ENCODE measurements at places on chromosomes 1 and 21.

DNA sequence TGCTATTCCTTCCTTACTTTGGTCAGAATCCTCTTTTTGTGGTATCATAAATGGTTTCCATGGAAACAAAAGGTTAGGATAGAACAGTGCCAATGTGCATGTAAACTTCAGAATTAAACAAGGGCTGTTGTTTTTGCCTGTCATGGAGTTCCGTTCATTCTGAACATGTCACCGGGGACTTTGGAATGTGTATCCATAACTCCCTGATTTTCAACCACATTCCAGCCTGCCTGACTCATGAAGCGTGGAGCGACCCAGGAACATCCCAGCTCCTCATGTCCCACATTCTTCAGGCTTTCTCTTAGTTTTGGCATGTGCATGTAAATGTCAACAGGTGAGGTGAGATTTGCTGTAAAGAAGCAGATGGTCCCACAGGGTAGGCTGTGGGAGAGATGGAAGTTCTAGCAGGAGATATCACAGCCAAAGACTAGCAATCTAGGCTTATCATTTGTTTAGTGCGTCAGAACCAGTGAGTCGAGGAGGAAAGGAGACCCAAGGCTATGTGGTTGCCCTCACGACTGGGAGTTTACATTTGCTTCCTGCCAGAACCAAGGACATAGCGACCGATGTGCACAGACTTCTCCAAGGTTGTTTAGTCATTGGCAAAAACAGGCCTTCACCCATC lies 23.0 kb upstream of the DNAJC11 start:
- DNase-seq, result no peak

DNA sequence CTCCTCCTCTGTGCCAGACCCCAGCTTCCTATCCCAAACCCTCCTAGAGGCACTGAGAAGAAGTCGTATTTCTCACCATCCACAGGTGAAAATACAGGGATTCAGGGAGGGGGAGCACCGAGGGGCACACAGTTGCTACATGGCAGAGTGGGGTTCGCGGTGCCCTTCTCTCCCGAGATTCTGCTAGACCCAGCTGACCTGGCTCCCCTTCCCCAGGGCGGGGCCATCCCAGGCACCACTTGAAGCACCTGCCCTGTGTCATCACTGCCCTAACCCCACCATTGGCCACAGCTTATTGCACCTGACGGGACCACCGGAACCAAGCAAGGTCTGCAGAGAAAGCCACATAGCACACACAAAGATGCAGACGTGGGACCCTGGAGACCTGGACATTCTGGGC lies 30.5 kb downstream of the SDC3 start:
- no peak for DNase-seq

- no peak for DNase-seq
Measured at GRCh38 chr21:25974964-25975363, 195.6 kb downstream of the APP start.

- DNase-seq, result no peak
Measured at GRCh38 chr1:246338546-246338945, 168.5 kb downstream of the SMYD3 start.

DNA sequence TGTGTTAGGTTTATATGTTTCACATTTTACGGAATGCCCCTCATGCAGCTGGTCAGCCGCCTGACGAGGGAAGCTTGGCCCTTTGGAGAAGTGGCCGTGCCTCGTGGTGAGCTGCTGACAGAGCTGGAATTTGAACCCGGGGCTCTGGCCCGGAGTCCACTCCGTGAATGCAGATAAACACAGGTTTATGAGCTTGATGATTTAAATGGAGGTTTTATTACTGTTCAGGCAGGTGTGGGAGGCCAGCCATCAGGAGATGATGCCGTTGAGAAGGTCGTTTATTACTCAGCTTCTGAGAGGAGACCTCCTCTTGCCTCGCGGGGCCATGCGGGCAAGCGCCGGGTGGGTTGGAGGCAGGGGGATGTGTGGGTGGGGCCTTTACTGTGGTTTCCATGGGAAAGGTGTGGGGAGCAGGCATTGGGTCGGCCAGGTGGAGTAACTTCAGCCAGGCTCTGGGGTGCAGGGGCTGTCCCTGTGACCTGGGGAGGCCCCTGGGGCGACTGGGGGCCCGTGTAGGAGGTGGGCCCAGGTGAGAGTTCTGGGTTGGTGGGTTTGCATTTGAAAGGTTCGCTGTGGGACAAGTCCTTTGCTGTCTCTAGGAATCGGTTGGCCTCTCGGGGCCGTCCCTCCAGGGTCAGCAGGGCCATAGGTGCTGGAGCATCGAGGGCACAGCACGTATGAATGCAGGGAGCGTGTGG lies 22.0 kb downstream of the PRKCZ start:
- DNase-seq, result peak; percentile 25

GRCh38 chr1:60108196-60108595 lies 34.6 kb upstream of the C1orf87 start:
- DNase-seq, result no peak

DNA sequence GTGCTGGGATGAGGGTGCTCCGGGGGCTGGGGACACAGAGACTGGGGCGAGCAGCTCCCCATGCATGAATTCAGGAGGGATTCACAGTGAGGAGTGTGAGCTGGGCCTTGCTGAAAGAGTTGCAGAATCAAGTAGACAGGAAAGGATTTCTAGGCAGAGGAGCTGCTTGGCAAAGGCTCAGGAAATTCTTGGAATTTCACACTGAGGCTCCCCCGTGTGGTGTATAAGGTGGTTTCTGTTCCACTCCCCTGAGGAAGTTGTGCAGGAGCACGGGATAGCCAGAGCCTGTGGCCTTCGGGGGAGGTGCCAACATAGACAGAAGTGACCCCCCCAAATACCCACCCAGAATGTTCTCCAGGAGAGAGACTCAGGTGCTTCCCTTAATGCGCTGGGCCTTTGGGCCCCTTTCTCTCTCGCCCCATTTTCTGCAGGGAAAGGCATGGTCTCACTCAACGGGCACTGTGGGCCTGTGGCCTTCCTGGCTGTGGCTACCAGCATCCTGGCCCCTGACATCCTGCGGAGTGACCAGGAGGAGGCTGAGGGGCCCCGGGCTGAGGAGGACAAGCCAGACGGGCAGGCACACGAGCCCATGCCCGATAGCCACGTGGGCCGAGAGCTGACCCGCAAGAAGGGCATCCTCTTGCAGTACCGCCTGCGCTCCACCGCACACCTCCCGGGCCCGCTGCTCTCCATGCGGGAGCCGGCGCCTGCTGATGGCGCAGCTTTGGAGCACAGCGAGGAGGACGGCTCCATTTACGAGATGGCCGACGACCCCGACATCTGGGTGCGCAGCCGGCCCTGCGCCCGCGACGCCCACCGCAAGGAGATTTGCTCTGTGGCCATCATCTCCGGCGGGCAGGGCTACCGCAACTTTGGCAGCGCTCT lies 58.5 kb upstream of the ACTL8 start:
- DNase-seq, result no peak

DNA sequence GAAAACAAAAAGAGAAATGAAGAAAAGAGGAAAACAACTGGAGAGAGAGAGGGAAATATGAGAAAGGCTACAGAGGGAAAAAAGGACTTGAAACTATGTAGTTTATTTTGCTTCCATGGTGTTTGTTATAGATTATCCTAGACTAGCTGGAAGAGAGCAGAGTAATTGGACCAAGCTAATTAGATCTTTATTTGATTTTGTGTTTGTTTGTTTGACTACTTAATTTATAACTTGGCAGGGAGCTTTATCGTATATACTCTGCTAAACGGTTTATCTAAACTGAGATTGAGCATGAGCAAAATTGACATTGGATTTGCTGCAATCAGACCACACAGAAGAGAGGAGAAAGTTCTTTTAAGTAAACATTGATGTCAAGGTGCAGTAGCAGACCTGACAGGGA lies 443.8 kb upstream of the USP24 start:
- no peak for DNase-seq

- DNase-seq, result peak; percentile 19
Measured at GRCh38 chr1:208238710-208239472, 5.3 kb downstream of the PLXNA2 start.

Data from stimulated activated CD4-positive, alpha-beta T cell treated with anti-CD3 and anti-CD28 coated beads, Interleukin-15, amount 100 ng/mL, for 24 hours (primary cell).